Astrocyte (in vitro differentiated cells and primary cell): ENCODE measurements at places on chromosomes 1 and 21. TPM values are rescaled to one million over a fixed set of nuclear protein-coding genes. Genes with fewer than 3 reads are reported as not detected.

GRCh38 chr1:3078430-3078861 lies 9.4 kb downstream of the PRDM16 start:
- peak; percentile 38 for DNase-seq

GRCh38 chr21:28152732-28153131 lies 839.9 kb downstream of the LTN1 start:
- no peak for DNase-seq

- DNase-seq: no peak
These were observed 19.0 kb upstream of the AGO1 start for GRCh38 chr1:35863881-35864625.

DNA sequence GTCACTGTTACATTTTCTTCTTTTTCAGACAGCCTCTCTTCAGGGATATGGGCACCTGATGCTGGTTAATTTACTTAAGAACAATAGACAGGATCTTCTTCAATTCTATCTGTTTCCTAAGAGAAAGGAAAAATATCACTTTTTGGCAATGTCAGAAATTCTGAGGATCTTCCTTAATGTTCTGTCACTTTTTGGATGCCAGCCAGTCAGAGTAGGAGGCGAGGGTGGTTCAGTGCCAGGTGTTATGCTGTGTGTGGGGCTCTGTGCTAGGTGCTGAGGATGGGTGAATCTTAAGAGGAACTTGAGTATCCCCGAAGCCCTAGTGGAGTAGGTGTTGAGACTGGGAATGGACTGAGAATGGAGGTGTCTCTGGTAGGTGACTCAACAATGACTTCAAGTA lies 133.5 kb downstream of the UCK2 start:
- DNase-seq: no peak

DNA sequence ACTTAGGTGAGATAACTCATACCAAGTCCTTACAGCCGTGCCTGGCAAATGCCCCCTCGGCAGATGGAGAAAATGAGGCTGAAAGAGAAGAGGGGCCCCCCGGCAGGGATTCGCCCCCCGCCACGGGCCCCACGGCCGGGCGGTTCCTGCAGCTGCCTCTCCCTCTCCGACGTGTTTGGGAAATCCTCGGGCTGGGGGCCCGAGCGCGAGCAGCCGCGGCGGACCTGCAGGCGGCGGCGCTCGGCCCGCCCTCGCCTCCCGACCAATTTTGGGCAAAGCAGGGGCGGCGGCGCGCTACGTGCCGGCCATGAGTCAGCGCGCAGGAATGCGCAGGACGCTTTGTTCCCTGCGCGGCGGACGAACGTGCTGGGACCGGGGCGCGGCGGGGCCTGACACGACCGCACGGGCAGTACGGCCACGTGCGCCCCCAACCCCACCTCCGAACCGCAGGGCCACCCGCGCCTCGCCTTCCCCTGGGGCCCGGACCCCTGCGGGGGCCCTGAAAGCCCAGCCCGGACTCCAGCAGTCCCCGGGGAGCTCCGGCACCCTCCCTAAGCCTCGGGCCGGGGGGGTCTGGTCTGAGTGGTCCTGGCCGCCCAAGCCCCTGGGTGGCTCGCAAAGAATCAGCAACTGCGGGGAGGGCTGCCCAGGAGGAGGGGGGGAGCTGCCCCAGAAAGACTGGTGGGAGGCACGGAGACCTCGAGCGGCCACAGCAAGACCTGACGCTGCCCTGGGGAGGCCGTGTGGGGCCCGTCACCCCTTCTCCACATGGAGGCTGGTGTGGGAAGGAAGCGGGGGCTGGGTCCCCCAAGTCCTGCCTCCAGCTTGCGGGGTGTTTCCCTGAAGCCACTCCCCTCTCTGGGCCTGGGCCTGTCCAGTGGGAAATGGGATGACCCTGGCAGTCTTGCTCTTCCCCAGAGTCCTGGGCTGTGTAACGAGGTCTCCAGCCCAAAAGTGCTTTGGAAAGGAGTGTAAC lies 11.9 kb upstream of the EDN2 start:
- DNase-seq: peak; percentile 72

DNA sequence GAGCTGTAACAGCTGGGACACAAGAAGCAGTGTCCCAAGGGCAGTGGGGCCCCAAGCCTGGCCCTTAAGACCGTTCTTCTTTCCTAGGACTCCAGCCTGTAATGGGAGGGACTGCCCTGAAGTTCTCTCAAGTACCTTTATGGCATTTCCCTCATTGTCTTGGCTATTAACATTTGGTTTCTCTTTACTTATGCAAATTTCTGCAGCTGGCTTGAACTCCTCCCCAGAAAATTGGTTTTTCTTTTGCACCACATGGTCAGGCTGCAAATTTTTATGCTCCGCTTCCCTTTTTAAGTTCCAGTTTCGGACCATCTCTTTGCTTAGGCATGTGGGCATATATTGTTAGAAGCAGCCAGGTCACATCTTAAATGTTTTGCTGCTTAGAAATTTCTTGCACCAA lies 3.1 kb upstream of the MROH9 start:
- no peak for DNase-seq

DNA sequence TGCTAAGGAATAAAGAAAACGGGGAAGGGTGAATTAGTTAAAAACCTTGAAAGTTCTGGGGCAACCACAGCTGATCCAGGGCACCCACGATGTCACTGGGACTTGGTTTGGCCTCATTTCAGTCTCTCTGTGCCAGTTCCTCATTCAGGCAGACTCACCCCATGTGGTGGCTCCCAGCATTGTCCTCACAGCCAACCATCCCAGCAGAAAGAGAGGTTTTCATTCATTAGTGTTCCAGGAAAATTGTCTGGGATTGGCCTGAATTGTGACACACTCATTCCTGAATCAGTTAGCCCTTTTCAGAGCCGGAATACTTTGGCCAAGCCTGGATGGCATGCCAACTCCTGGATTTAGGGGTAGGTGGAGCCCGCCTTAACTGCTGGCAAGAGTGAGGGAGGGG lies 367.7 kb downstream of the PRDM2 start:
- DNase-seq: no peak

GRCh38 chr1:111285879-111286278 lies 4.8 kb upstream of the CHIA start:
- DNase-seq: no peak

GRCh38 chr1:204258213-204259115 lies 44.7 kb upstream of the GOLT1A start:
- peak; percentile 18 for DNase-seq

GRCh38 chr1:12204140-12204539 lies 25.7 kb upstream of the VPS13D start:
- DNase-seq: no peak

GRCh38 chr1:14928412-14928811 lies 225.1 kb upstream of the TMEM51 start:
- DNase-seq: no peak

DNA sequence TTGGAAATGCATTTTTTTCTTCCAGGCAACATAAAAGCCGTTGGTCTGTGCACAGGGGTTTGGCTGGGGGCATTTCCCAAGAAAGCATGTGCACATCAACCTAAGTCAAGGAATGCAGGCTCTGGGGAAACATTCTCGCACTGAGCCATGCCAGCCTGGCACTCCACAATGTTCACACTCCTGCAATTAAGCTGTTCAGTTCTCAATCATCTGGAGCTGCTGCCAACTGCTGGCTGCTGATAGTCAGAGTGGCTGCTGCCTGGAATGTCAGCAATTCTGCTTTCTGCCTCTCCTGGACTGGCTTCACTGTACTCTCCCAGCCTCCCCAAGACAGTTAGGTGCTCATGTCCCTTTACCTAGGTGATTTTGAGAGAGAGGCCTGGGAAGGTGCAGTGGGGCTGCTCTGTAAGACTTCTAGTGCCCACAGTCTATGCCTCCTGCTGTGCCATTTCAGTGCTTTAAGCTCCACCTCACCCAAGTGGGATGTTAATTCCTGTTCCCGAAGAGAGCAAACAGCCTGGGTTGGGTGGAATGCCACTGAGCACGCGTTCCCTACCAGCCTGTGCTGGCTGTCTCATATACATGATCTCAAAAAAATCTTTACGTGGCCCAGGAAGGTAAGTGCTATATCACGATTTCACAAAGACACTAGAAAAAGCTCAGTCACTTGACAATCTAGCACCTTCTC lies 131.7 kb downstream of the BRINP2 start:
- DNase-seq: no peak

- DNase-seq: no peak
These were observed 88.3 kb upstream of the SGIP1 start for GRCh38 chr1:66445492-66446181.

GRCh38 chr1:3504822-3505153 lies 50.3 kb downstream of the ARHGEF16 start:
- no peak for DNase-seq

GRCh38 chr1:32221581-32221979 lies 573 bp downstream of the TMEM234 start:
- no peak for DNase-seq

- DNase-seq: peak; percentile 46
These were observed 261.6 kb downstream of the CAMTA1 start for GRCh38 chr1:7046891-7047290.

- DNase-seq: no peak
These were observed 296.1 kb upstream of the SGIP1 start for GRCh38 chr1:66237722-66238479.

DNA sequence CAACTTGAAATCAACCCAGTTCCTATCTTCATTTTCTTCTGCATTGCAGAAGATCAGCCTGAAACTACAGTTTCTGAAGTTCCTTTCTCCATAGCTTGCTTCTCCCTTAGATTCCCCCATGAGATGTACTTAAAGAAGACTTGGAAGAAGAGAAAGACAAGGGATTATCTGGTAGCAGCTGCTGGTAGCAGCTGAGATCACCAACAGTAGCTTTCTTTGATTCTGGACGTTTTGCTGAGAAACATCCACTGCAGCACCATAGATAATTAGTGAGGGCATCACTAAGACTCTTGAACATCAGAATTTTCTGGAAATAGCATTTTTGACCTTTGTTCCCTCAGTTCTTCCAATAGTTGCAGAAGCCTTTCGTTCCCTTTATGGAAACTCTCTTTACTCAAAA lies 465 bp upstream of the CFHR3 start:
- no peak for DNase-seq

DNA sequence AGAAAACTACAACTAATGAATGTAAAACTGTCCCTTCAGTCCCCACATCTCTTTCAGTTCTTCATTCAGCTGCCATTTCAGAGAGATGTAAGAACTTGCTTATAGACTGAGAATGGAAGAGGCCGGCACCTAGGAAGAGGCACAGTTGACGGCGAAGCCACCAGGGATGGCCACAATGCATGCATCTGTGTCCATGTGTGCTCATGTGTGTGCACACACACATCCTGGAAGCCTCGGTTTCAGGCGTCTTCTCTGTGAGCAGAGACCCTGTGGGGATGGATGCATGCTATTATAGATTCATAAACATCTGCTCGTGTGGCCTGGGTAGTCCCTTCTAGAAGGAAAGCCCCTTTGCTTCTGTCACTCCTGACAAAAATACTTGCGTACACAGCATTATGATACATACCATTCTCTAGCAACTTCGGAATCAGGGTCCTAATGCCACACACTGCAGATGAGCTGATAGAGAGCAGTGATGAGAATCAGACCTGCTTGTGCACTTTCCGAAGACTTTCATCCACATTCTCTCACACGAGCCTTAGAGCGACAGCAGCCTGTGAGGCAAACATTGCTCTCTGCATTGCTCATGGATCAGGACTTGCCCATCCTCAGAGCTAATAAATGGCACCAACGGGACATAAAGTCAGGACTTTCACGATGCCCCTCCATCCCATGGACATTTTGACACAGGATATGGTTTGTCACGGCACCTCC lies 12.4 kb upstream of the GPR61 start:
- no peak for DNase-seq

DNA sequence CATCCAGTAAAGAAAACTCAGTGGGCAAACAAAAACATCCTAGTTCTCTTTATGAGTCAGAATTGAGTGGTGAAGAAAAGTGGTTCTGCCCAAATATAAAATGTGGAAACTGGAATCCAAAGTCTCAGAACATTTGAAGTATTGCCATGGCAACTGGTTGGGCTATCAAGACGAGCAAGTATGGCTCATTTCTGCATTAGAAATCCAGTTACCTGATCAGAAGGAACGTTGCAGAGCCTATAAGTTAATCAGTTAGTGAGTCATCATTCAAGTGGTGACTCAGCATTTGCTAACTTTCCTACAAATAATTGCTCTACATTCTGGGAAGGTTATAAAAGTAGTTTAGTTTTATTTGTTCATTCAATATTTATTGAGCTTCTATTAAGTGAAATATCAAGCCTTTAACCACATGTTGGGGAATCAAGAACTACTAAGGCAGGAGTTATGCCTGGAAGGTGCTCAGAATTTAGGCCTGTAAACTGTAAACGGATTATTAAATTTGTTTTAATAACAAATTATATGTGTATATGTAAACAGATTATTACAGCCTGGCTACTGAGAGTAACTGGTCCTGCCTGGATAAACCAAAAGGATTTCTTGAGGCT lies 104.3 kb downstream of the PAPPA2 start:
- DNase-seq: peak; percentile 62

- no peak for DNase-seq
These were observed 93.4 kb downstream of the GDAP2 start for GRCh38 chr1:117836069-117836468.

DNA sequence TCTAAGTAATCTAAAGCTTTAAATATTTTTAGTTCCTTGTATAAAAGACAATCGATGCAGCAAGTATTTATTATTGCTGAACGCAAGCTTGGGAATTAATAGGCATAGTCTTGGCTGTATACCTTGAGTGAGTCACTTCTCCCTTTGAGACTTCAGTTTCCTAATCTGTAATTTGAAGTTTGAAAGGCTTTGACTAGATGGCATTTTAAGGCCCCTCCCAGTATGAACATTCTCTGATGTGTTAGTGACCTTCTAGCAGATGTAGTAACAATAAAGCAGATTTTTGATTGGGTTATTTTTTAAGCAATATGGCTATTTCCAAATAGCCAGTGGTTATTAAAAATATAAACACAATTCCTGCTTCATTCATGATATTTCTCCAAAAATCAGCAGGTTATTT lies 58.2 kb downstream of the DUSP10 start:
- no peak for DNase-seq

- DNase-seq: no peak
These were observed 354.0 kb upstream of the DUSP10 start for GRCh38 chr1:222095606-222096475.

The MRPL20 gene
- 87.3 and 88.5 TPM in 2 replicates for total RNA-seq

The REN gene
- total RNA-seq: not detected in 2 replicates

The FDPS gene
- total RNA-seq: 153 and 217 TPM in 2 replicates

The IVL gene
- total RNA-seq: 0.16 TPM in 1 of 2 replicates, not detected in the other

The CYP4A11 gene
- not detected in 2 replicates for total RNA-seq

The KRTAP13-2 gene
- total RNA-seq: not detected in 2 replicates

The CLDN14 gene
- total RNA-seq: not detected in 2 replicates

The TMEM63A gene
- total RNA-seq: 28.7 and 29.0 TPM in 2 replicates

The MDM4 gene
- 38.5 and 41.1 TPM in 2 replicates for total RNA-seq

The SPRR2A gene
- not detected in 2 replicates for total RNA-seq

The PTPRC gene
- total RNA-seq: 0.20 TPM in 1 of 2 replicates, not detected in the other

The MNDA gene
- not detected in 2 replicates for total RNA-seq

The PDZK1 gene
- 0.68 and 0.70 TPM in 2 replicates for total RNA-seq

The ADGRL4 gene
- 18.7 and 19.6 TPM in 2 replicates for total RNA-seq
